CD14-positive monocyte (primary cell): ENCODE measurements at places on chromosomes 7 and 10.

GRCh38 chr10:35768011-35768410, 125.9 kb upstream of the FZD8 start:
- DNase-seq, result no peak

DNA sequence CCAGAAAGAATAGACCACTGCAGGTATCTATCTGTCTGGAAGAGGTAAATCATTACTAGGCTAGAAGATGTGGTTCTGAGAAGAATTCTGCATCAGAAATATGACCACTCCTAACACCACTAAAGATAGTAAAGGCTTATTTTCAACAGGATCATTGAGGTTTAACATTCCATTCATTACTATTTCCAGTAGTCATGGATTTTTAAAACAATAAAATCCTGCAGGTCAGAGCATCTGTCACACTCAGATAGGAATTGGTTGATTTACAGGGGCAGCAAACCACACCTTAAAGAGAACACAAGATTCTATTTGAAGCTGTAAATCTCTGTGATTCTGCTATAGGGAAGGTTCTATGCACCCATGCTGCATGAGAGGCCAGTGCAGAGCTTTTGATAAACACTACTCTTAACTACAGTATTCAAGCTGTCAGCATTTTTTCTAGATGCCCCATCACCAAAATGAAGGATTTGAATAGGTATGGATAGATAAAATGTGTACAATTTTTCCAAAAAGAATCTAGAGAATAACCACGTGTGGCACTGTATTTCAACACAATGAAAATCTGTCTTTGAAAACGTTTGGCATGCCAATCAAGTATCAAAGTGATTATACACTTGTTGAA, 14.6 kb downstream of the LRRC17 start:
- DNase-seq, result no peak

- no peak for DNase-seq
These were observed 836 bp downstream of the KMT2E start for GRCh38 chr7:105014693-105015389.

DNA sequence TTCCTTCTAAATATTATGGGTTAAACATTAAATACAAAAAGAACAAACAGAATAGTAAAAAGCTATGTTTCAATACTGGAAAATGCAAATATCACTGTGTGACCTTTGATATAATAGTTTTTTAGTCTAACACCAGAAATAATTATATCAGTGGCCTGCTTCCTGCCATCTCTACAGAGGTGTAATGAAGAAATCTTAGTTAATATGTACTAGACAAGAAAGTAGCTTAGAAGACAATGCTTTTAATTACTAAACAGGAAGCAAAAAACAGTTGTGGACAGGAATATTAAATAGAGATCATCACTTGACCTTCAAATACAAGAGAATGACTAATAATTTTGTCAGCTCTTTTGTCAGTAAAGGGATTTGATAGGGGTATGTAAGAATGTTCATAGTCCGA, 47.4 kb upstream of the LRRN3 start:
- no peak for DNase-seq

GRCh38 chr10:125827133-125827532, 3.8 kb downstream of the BCCIP start:
- DNase-seq, result no peak

GRCh38 chr7:152313831-152314604, 121.8 kb downstream of the KMT2C start:
- DNase-seq, result peak; percentile 86

DNA sequence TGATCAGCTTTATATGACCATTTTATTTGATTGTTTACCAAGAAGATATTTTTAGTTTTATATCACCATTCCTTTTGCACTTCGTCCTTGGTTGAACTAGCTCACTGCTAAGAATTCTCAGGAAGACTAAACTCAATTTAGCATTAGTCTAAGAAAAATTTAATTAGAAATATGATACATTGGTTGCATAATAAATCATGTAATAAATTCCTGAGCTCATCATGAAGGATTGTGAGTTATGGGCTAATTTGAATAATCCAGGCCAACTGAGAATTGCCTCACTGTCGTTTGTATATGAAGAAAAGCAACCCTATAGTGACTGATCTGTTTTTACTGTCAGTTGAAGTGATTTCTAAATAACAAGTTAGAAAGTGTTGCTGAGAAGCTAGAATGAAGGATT, 725.5 kb downstream of the DNAJB9 start:
- no peak for DNase-seq

DNA sequence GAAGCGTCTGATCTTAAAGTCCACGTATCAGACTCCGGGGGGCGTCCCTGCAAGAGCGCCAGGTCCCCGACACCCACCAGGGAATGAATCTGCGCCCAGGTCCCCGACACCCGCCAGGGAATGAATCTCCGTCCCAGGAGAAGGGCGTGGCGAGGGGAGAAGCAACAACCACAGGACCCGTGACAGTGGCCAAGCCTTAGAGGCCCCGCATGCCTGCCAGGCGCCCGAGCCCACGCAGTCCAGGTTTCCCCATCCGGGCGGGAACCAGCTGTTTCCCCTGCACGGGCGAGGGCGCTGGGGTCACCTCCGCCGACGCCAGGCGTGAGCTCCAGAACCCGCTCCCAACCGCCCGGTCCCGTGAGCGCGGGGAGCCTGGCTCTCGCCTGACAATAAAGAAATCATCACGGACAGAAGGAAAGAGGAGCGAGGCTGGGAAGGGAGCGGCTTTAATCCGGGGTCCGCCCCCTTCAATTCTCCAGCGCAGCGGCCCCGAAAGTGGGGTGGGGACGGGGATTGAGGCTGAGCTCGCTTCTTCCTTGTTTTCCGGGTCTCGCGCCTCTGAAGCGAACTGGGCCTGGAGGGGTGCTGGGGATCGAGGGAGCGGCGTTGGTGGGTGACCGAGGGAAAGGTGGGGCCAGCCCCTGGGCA, 29.0 kb upstream of the BMS1 start:
- no peak for DNase-seq

GRCh38 chr7:40777730-40778312, 643.0 kb downstream of the SUGCT start:
- DNase-seq, result no peak

- peak; percentile 8 for DNase-seq
These were observed 613 bp downstream of the MAPK8 start for GRCh38 chr10:48306870-48307710.

GRCh38 chr7:104358446-104359132, 30.2 kb downstream of the LHFPL3 start:
- DNase-seq, result no peak

- no peak for DNase-seq
These were observed 2.7 kb upstream of the PAX4 start for GRCh38 chr7:127620406-127621233.

GRCh38 chr7:137944168-137944567, 57.7 kb downstream of the CREB3L2 start:
- no peak for DNase-seq

- peak; percentile 56 for DNase-seq
These were observed 17.8 kb downstream of the ESYT2 start for GRCh38 chr7:158811461-158811860.

DNA sequence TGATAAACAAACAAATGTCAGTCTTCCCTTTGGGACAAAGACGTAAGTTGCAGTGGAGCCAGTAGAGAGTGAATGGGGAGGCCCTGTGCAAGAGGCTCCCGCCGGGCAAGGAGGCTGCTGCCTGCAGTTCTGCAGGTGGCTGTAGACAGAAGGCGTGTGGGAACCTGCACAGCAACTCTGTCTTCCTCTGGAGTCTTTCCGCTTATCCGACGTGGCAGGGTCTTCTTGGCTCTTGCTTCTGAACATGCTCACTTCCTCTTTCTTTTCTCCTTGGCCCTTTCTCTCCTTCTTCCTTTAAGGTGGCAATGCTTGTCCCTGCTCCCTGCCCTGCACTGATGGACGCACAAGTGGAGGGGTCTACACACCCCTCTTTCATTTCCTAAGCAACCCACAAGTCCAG, 122.5 kb downstream of the HIPK2 start:
- peak; percentile 36 for DNase-seq

GRCh38 chr7:7201578-7202374, 19.4 kb downstream of the C1GALT1 start:
- no peak for DNase-seq

- no peak for DNase-seq
These were observed 328.6 kb upstream of the CDC14C start for GRCh38 chr7:48595756-48596155.

DNA sequence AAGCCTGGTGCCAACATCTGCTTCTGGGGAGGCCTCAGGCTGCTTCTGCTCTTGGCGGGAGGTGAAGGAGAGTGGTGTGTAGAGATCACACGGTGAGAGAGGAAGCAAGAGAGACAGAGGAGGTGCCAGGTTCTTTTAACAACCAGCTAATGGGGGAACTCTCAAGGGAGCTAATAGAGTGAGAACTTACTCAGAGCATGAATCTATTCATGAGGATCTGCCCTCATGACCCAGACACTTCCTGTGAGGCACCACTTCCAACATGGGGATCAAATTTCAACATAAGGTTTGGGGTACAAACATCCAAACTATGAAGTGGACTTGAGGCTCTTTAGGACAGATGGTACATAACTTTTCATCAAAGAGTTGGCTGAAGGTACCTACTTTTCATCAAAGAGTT, 5.1 kb upstream of the ZNF32 start:
- no peak for DNase-seq

DNA sequence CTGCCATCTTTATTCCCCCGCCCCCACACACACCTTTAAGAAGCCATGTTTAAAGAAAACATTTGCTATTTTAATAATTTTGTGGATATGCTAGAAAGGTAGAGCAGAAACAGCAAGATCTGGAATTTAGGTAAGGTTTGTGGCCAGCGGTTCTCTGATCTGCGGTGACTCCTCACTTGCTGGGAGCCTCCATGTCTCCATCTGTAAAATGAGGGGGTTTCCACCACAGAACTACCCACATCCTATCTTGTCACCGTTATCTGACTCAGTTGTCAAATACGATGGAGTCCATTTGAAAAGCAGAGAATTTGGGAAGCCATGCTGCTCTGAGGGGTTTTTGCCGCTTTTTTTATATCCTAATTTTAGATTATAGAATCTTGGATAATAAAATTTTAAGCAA, 23.3 kb downstream of the MACC1 start:
- DNase-seq, result peak; percentile 55

DNA sequence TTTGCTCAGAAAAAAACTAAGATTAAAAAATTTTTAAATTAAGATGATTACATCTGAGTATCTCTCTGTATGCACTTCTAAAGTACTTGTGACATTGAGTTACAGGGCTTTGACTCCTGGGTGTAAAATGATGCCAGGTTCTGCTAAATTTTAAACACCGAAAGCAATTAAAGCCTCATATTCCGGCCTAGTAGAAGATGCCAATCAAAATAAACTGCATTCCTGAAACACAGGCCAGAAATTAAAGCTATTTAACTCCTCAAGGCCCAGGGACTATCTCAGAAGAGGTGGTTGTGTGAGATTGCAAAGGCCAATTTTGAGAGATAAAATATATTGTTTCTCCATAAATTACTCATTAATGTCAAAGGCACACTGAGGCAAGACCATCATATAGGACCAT, 388.3 kb downstream of the KIF20B start:
- DNase-seq, result no peak

GRCh38 chr7:140726281-140726680, 29.8 kb downstream of the NDUFB2 start:
- DNase-seq, result no peak

DNA sequence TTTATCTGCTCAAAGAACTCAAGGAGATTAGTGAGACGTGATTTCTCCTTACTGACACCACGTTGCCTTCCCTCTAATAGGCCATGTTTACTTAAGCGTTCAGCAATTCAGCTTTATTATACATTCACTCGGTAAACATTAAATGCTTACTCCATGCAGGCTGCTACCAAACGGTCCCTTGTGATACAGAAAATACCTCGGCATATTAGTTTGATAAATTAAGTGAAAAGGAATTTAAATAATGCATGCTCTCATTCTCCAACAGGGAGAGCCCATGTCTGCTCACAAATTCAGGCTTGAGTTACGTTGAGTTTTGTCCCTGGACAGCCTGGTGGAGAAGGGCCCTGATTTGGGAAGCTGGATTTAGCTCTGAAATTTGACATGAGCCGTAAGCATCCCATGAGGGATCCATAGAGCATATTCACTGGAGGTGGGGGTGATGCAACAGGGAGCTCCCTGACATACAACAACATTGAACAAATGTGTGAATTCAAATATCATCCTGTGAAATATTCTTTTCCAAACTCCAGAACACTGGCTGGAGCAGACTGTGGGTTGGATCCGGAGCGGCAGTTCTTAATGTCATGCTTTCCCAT, 86.3 kb downstream of the TBXAS1 start:
- no peak for DNase-seq

- no peak for DNase-seq
These were observed 60.3 kb upstream of the CFAP46 start for GRCh38 chr10:133002685-133003084.

DNA sequence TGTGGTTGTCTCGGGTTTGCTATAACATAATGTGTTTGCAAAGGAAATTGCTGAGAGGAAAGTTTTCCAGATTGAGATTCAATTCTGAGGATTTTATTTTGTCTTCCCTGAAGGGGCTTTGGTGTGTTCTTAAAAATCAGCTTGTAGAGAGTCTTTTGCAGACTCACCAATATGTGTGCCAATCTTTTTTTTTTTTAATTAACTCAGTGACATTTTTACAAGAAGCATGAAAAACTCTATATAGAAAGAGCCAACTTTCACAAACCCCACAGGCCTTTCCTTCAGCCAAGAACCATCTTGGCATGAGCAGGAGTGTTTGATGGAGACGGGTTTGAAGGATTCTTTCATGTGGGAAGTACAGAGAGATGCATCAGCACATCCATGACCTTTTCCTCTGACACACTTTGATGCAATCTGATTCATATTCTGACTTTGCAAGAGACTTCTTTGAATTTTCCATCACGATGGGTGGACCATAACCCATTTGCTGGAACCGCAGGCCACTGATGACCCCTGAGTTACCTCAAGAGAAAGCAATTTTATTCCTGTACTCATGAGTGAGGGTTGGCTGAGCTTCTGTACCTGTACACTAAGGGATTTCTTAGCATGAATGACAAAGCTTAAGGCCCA, 892.6 kb downstream of the XPNPEP1 start:
- no peak for DNase-seq

DNA sequence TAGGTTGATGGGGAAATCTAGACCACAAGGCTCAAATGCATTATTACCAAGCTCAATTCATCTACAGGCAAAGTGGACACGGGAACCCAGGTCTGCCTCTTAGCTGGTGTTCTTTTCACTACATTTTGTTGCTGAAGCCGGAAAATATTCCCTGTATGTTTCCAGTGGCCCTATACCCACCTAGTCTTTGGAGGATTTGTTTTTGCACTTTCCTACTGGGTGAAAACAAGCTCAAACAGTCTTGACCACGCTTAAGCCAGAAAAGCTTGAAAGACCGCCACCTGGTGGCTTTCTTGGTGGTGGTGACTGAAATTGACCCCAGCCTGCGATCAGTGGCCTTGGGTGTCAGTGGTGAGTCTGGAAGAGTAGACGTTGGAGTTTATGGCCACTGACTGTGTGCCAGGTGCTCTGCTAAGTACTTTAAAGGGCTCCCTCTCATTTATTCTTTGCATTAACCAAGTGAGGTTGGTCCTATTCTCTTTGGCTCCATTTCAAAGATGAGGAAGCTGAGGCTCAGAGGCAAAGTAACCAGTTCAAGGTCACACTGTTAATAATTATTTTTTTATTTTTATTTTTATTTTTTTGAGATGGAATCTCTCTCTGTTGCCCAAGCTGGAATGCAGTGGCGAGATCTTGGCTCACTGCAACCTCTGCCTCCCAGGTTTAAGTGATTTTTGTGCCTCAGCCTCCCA, 11.1 kb upstream of the CRTAC1 start:
- peak; percentile 24 for DNase-seq
